COR-L47 (cell line): ENCODE measurements at places on chromosomes 2 and 18.

GRCh38 chr2:62143696-62144095 lies 52.2 kb upstream of the B3GNT2 start:
- no peak for DNase-seq

DNA sequence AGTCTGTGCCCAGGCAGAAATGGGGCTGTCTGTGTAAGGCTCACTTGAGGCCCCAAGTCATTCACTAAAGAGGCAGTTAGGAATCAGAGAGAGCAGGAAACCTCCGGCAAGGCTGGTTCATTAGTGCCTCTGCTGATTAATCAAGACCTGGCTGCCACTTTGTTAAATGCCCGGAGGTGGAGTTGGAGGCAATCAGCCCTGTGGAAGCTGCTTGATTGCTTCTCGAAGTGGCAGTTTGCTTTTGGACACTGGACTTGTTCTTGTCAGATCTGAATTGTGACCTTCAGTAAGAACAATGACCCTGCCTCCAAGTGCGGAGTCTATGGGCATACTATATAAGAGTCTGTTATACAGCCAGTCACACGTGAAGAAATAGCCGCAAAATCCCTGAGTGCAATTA lies 183.9 kb upstream of the LINC00305 start:
- DNase-seq = peak; percentile 92

- no peak for DNase-seq
Measured at GRCh38 chr2:53654396-53654795, 113.2 kb upstream of the CHAC2 start.

- no peak for DNase-seq
Measured at GRCh38 chr18:9022397-9023155, 79.9 kb upstream of the NDUFV2 start.

DNA sequence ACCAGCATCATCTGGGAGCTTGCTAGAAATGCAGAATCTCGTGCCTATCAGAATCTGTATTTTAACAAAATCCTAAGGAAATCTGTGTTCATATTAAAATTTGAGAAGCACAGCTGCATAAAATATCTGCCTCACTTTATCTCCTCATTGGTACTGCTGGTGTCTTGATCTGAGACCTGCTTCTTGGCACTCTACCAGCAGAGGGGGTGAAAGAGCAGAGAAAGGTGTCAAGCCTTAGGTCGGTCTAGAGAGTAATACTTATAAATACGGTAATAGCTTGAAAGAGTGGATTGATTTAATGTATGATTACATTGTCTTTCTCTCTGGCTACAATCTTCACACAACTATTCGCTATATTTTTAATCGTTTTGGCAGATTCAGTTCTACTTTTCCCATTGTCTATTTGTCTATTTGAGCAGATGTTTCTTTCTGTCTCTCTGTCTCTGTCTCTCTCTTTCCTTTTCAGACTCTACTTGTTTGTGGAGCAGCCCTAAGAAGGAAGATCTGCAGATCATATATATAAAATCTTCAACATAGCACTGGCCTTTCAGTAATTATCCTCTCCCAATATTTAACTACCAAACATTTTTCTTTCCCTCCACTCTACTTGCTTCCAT lies 1.7 kb upstream of the GCG start:
- peak; percentile 43 for DNase-seq

DNA sequence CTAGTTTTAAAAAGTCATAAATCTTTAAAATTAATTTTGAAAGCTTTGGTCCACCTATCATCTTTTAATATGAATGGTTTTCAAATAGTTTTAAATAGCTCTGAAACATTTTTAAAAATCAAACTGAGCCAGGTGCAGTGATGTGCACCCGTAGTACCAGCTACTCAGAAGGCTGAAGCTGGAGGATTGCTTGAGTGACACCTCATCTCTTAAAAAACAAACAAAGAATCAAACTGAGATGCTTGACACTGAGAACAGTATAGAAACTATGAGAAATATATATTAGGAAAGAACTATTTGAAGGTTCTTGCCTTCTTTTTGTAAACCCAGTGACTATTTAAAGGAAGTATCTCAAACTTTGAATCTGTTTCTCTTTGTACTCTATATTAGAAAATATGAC lies 67.4 kb downstream of the BARD1 start:
- DNase-seq = no peak

GRCh38 chr2:241083091-241083415 lies 19.0 kb downstream of the MTERF4 start:
- no peak for DNase-seq

DNA sequence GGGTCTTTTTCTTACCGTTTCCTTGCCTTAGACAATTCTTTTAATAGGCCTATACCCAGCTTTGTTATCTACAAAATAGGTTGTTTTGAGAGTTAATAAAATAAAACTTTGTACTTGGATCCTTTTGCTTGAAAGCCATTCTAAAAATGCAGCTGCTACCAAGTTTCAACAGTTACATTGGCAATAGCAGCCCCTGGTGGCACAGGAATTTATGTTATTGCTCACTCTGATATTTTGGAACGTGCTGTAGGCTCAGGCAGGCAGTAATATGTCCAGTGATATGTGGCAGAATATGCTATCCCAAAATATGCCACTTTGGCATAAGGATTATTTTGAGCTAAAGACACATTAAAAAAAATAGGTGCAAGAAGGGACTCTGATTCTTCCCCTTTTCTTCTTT lies 6.7 kb upstream of the COMMD1 start:
- DNase-seq = no peak

DNA sequence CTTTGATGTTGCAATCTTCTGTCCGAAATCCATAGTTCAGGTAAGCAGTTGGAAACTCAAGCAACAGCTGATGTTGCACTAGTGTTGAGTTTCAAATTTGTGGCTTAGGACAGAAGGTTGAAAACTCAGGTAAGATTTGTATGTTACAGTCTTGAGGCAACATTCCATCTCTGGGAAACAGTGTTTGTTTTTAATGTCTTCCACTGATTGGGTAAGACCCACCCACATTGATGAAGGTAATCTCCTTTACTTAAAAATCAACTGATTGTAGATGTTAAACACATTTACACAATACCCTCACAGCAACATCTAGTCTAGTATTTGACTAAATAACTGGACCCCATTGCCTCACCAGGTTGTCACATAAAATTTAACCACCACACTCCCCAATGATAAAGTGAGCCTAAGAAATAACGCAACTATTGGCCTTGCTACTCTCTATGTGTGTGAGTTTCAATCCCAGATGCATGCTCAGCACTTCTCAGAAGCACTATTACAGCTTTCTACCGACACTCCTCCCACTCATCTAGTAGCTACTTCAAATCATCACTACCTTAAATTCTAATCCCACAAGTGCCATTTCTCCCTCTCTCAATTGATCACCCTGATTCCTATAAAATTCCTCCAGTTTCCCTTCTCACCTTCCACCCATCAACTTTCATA lies 164.0 kb downstream of the MBD2 start:
- DNase-seq = no peak

DNA sequence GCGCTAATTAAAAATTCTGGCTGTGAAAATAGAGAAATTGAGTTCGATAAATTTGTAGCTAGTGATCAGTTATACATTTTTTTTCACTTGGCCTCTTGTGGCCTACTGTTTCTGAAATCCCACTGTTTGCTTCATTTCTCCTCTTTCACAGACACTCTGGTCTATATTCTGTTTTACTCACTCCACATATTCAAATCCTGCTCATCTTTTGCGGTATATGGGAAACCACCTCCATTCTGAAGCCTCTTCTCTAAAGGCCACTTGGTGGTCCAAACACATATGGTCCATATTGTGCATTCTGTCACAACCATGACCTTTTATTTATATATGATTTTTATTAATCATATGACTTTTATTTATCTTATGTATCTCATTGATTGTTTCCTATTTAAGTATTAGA lies 67.0 kb downstream of the MYO1B start:
- DNase-seq = no peak

GRCh38 chr2:64543008-64543697 lies 19.0 kb downstream of the AFTPH start:
- DNase-seq = no peak

DNA sequence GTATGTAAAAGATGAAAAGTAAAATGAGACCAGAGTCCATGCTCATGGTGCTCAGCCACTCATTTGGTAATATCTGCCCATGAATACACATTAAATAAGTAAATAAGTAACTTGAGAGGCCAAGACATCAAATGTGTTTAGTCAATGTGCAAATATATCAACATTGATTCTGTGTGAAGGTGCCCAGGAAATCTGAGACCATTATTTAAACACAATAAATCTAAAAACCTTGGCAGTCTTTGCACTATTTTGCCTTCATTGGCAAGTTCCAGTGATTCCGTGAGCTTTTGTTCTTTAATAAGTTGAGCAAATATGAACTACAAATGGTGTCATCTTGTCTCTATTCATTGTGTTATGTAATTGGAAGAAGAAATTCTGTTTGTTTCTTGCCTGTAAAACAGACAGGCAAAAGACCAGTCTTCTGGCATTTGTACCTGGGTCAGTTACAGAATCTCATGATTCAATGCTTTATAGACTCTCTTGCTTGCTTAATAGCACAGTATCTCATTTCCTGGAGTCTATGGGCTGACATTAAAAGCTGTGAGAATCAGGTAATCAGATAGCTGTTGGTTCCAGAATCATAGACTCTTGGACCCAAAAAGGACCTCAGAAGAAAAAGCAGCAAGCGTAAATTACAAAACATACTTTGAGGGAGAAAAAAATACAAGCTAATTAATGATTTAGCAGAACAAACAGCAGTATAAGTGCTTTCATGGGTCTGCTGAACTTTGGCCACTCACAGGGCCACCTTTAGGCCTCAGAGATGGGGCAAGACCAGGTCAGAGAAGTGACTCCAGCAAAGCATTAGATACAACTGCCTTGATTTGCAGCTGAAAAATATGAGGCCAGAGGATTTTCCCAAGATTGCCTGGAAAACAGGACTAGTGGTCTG lies 20.0 kb upstream of the SERPINB3 start:
- peak; percentile 93 for DNase-seq

DNA sequence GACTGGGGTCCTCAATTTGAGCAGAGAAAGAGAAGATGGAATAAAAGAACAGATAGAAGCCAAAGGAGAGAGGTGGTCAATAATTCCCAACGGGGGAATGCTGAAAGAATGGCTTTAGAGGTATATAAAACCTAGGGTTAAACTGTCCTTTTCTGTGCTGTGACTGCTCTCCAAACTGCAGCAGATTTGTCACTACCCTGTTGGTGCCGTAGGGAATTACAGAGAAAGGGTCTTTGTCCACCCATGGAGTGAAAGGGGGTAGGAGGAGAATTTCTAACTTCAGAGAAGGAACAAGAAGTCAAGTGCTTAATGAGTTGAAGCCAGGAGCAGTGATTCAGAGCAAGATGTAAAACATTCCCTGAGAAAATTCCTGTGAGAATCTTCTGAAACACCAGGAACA lies 486.5 kb downstream of the NUP35 start:
- no peak for DNase-seq

- no peak for DNase-seq
Measured at GRCh38 chr2:69138247-69138772, 125.3 kb downstream of the ANTXR1 start.

DNA sequence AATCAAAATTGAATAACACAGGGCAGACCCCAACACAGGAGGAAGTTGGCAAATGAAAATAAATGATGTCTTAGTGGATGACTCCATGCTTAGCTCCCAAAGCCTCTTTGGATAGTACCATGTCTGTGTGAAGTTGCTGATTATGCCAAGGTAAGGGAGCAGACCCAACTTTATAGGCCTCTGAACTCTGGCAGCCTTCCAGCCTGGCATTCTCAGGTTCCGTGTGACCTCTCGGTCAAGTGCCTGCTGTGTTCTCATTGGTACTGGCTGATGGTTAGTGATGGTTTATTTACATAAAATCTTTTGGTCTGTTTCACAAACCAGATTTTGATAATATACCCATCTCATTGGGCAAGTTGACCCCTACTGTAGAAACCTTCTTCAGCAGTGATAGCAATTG lies 112.2 kb upstream of the TTC39C start:
- DNase-seq = no peak

DNA sequence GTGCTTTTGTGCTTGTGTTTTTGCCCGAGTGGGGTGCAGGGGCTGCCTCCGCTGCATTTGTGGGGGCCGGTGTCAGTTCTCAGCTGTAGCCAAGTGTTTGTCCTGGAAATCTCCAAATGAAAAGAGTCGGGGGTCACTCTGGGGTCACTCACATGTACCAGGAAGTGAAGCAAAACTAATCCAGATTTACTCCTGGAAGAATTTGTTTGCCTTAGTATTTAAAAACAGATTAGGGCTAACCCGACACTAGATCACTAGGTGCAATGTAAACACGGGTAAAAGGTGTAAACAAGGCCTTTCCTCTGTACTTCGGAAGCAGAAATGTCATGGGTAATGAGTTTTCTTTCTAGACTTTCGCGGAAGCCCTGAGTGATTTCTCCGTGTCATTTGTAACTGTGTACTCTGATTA lies 50.3 kb downstream of the GBX2 start:
- DNase-seq = no peak

DNA sequence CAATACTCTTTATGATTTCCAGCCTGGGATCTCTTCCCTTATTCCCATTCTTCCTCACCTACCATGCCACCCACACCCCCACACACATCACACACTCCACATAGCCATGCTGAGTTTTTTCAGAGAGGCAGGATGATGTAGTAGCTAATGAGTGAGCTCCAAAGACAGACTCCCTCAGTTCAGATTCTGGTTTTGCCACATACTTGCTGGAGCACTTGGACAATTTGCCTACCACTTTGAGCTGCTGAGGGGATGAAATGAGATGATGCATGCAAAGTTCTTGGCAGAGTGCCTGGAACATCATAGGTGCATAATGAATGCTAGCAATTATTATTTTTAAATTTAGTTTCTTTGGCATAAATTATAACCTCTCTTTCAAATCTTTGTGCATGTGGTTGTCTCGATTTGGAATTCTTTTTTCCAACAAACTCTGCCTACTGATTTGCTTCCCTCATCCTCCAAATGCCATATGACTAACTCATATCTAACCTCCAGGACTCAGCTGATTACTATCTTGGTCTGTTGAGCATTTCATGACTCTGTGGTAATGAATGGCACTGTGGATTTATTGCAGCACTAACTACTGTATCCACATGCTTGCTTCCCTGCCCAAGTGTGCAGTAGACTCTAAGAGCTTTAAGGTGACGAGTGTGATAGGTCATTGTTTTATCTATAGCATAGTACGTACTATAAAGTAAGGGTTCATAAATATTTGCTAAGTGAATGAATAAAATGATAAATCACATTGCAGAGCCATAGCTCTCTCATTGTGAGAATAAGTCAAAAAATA lies 99.1 kb downstream of the TACR1 start:
- DNase-seq = peak; percentile 49

DNA sequence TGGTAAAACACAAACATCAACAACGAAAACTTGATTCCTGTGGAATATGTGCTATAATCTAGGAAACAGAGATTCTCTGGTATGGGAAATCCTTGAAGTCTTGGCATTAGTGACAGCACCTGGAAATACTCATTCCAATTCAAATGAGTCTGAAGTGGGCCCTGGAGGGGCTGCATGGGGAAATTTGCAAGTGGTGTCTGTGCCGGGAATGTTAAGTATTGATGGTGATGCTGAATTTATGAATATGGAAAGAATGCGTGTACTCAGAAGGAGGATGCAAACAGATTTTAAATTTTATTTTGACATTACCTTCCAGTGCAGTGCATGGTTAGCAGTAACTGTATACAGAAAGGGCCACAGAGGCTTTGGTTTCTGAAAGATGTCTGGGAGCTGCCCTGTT lies 37.2 kb downstream of the PTPRM start:
- no peak for DNase-seq

GRCh38 chr2:5176764-5177163 lies 515.4 kb upstream of the SOX11 start:
- DNase-seq = no peak

GRCh38 chr2:238431456-238431855 lies 4.7 kb downstream of the ASB1 start:
- no peak for DNase-seq

GRCh38 chr2:152581360-152581759 lies 135.9 kb downstream of the PRPF40A start:
- no peak for DNase-seq
